ENCODE measurements at places on chromosomes 16 and 17.

GRCh38 chr16:70697594-70698170, 11.8 kb upstream of the MTSS2 start:
- DNase-seq = no peak

GRCh38 chr17:49334744-49335512, 27.1 kb downstream of the ZNF652 start:
- no peak for DNase-seq

- no peak for DNase-seq
Measured at GRCh38 chr16:49483651-49484450, 110.2 kb downstream of the C16orf78 start.

GRCh38 chr17:49349541-49349940, 12.5 kb downstream of the ZNF652 start:
- no peak for DNase-seq

DNA sequence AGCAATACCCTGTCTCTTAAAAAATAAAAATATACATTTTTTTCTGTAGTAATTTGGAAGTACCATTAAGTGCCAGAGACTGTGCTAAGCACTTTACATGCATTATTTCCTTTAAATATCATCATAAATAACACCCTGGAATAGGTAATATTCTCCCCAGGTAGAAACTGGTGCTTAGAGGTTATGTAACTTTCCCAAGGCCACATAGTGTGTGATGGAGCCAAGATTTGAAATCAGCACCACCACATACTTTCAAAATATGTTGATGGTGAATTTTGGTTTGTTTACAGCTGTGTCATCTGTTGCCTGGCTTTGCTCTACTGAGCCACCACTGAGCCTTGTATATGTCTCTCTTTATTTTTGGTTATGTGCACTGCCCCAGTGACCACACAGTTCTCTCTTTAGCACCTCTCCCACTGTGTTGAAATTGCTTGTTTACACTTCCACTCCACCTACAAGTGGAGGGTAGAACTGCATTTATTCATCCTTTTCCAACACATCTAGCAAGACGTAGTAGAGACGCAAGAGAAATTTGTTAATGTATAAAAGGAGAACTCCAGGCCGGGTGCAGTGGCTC, 19.0 kb upstream of the NBR1 start:
- DNase-seq = no peak

DNA sequence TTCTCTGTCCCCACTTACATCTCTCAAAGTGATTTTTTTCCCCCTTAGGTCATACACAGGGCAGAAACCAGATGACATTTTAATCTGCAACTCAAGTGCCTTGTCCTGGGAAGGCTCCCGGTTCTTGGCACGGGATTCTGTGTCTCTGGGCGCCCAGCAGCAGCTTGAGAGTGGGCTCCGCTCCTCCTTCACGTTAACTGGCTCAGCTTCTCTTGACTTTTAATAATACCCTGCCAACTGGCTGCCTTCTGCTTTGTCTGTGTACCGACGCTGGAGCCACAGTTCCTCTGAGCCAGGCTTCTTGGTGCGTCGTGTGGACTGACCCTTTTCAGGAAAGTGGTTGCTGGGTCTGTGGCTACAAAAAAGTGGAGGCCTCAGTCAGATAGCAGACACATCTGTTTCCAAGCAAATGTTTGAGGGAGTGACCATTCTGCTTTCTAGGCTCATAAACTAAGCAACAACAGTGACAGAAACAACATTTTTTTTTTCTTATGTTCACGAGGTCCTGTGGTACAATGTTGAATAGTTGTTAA, 64.9 kb downstream of the IRF8 start:
- no peak for DNase-seq

- DNase-seq = no peak
Measured at GRCh38 chr16:48441106-48441505, 55.9 kb upstream of the SIAH1 start.

DNA sequence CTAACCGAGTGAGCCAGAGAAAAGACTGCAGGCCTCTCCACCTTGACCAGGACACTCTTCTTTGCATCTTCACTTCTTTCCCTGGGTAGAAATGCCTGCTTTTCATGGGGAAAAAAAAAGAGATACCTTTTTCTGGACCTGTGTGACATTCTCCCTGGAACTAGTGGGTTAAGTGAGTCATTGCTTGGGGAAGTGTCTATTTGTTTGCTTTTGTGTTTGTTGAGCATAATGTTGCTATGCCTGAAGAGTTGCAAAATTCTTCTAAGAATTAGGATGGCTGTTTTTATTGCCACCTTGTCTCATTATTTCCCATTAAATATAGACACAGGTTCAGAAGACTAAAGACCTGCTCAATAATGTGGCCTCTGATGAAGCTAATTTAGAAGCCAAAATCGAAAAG, 18.8 kb downstream of the CLUAP1 start:
- no peak for DNase-seq

- DNase-seq = no peak
Measured at GRCh38 chr17:51674579-51675255, 414.4 kb downstream of the UTP18 start.

- no peak for DNase-seq
Measured at GRCh38 chr17:10211666-10212065, 13.3 kb upstream of the GAS7 start.

DNA sequence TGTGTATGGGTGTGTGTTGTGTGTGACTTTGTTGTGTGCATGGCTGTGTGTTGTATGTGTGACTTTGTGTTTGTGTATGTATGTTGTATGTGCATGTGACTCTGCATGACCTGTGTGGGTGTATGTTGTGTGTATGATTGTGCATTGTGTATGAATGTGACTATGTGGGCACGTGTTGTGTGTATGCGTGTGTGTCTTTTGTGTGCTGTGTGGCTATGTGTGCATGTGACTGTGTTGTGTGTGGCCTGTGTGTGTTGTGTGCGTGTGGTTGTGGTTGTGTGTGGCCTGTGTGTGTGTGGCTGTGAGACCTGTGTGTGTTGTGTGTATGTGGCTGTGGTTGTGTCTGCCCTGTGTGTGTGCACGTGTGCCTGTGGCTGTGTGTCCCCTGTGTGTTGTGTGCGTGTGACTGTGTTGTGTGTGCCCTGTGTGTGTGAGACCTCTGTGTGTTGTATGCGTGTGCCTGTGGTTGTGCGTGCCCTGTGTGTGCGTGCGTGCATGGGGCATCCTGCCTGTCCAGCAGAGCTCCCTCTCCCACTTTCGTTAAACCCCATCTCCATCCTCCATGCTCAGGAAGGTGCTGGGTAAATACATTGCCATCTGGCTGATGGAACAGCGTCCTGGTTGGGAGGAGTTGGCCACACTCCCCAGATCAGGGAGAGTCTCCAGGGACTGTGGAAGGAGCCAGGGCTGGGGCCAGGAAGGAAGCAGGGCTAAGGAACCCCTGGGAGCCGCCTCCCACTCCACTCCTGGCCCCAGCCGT, 90.1 kb upstream of the GSE1 start:
- DNase-seq = no peak

DNA sequence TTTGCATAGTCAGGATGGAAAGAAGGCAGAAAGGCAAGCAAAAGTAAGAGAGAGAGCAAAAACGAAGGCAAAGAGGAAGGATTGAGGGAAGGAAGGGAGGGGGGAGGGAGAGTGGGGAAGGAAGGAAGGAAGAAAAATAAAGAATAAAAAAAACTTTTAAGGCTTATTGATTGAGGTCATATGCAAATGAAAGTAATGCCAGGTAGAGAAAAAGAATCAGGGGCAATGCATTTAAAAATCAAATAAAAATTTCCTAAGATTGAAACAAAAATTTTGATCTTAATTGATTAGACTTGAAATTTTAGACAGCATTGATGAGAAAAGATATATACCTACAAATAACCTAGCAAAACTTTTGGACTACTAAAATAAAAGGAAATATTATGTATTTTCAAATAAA, 153.9 kb upstream of the KIF2B start:
- DNase-seq = no peak

GRCh38 chr17:55341432-55341831, 76.7 kb downstream of the HLF start:
- no peak for DNase-seq
